ENCODE measurements at places on chromosomes 16 and 17. TPM values are rescaled to one million over a fixed set of nuclear protein-coding genes. Genes with fewer than 3 reads are reported as not detected.

- no peak overlapping the region for H3K4me3 ChIP-seq
- peaks cover 35% of the 10 kb centered on the region for H3K4me1 ChIP-seq
- H3K36me3 ChIP-seq, result no peaks in the 10 kb centered on the region
These were observed 3.8 kb upstream of the TMEM100 start for GRCh38 chr17:55726440-55726839.

DNA sequence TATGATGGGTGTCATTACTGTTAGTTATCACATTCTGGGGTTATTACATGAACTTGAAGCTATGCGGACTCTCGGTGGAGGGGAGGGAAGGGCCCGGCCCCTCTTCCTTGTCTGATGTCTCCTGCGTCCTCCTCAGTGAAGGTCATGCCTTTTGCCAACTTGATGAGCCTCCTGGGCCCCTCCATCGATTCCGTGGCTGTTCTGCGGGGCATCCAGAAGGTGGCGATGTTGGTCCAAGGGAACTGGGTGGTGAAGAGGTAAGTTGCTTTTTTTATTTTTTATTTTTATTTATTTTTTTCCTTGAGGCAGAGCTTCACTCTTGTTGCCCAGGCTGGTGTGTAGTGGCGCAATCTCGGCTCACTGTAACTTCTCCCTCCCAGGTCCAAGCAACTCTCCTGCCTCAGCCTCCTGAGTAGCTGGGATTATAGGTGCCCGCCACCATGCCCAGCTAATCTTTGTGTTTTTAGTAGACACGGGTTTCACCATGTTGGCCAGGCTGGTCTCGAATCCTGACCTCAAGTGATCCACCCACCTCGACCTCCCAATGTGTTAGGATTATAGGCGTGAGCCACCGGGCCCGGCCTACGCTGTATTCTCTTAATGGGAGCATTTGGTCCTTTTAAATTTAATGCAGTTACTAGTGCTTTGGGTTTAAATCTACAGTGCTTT lies 21.6 kb downstream of the POLR3E start:
- H3K27me3 ChIP-seq, result no peaks in the 10 kb centered on the region
- H3K4me3 ChIP-seq, result no peak overlapping the region
- H3K27ac ChIP-seq, result no peak overlapping the region
- no peak for DNase-seq

DNA sequence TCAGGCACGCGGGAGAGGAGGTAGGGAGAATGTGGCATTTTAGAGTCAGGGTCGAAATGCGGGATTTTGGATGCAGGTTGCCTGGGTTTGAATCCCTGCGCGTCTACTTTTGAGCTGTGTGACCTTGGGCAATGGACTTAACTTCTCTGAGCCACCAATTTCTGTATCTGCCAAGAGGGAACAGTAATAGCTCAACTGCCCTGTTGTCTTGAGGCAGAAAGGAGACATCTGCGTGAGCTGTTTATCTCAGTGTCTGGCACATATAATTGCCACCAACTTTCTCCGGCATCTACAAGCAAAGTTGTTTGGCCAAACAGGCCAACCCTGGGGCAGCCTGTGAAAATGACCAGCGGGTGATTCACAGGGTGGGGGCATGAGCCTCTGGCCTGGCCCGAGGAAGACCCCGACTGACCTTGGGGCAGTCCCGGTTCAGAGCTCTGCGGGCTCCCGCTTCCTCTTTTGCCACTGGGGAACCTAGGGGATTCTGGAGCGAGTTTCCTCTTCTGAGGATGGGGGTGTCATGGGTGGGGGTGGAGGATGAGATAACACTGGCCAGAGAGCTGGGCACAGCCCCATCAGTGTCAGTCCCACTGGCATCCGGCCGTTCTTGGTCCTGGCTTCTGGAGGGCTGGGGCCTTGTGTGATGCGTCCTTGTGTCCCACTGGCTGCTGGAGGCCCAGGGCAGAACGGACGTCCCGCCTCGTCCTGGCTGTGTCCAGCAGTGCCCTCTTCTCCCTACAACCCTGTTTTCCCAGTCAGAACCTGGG lies 1.3 kb downstream of the SNN start:
- no peaks in the 10 kb centered on the region for H3K27me3 ChIP-seq
- H3K36me3 ChIP-seq, result no peaks in the 10 kb centered on the region
- no peak for DNase-seq
- peaks cover 16% of the 10 kb centered on the region for H3K4me1 ChIP-seq
- peak overlapping the region; percentile 65 for H3K4me3 ChIP-seq

DNA sequence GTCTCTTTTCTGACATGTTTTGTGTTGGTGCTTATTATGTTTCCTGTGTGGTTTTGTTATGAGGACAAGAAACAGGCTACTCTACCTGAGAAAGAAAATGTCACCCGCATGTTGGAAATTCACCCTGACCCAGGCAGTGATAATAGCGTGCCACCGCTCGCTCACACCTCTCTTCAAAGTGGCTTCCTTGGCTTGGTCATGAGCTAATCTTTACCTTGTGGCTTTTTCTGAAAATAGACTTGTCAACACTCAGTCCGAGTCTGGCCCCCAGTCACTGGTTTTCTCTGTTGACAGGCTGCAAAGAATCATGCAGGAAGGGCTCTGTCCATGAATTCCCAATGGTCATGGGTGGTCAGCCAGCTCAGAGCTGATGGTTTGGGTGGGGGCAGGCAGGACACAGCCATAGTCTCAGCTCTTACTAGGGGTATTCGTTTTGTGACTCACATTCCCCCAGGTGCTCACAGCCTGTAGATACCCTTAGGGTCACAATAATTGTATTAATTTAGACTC lies 121.3 kb upstream of the CACNG5 start:
- H3K27ac ChIP-seq, result no peak overlapping the region
- H3K4me3 ChIP-seq, result no peak overlapping the region
- H3K36me3 ChIP-seq, result no peaks in the 10 kb centered on the region
- no peak for DNase-seq
- no peaks in the 10 kb centered on the region for H3K27me3 ChIP-seq

DNA sequence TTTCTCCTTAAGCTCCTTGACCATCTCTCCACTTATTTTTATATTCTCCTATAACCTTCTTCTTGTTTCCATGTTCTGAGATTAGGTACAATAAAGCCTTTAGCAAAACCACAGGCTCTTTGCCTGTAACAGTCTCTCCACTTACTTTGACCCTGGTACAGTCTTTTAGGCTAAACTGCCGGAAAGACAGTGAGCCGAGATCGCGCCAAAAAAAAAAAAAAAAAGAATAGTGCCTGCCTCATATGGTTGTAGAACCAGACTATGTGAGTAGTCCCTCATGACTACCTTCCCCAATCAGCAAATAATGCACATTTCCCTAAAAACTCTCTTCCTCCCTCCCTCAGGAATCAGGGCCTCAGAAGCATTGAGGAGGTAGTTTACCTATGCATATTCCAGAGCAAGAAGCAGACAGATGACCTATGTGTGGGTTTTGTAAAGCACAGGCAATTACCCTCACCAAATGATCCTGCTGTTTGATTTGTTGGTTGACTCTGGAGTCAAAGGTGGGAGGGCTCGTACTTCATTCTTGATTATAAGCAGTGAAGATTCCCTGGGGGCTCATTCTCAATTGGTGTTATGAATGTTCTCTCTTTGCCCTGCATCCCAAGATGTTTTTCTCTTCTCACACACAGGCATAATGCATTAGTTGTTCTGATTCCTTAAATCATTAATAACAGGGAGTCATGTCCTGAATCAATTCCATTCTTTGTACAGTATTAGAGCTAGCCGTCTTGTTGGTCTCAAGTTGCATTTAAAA lies 8.9 kb upstream of the NME1 start:
- H3K4me3 ChIP-seq, result no peak overlapping the region
- H3K27me3 ChIP-seq, result no peaks in the 10 kb centered on the region
- no peak overlapping the region for H3K27ac ChIP-seq
- H3K4me1 ChIP-seq, result no peaks in the 10 kb centered on the region

DNA sequence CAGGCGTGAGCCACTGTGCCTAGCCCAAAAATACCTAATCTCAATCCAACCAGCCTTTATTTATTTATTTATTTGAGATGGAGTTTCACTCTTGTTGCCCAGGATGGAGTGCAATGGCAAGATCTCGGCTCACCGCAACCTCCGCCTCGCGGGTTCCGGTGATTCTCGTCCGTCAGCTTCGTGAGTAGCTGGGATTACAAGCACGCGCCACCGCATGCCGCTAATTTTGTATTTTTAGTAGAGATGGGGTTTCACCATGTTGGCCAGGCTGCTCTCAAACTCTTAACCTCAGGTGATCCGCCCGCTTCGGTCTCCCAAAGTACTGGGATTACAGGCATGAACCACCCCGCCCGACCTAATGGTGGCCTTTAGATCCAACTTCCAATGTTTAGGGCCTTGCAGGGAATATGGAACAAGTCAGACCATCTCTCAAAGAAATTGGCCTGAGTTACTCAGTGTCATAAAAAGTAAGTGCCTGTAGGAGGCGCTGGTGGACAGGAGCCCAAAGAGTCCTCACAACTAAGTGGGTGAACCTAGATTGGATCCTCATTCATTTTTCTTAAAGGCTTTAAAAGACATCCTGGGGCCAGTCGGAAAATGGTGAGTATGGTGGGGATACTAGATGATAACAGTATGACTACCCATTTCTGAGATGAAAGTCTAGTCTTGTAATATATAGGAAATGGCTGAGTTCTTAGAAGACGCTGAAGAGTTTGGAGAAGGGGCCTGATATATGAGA lies 4.6 kb downstream of the ZSCAN10 start:
- H3K27ac ChIP-seq, result no peak overlapping the region
- H3K4me1 ChIP-seq, result peaks cover under 1% of the 10 kb centered on the region
- H3K36me3 ChIP-seq, result no peaks in the 10 kb centered on the region
- DNase-seq, result no peak
- no peak overlapping the region for H3K4me3 ChIP-seq

GRCh38 chr16:55411231-55411630 lies 67.8 kb upstream of the MMP2 start:
- H3K4me3 ChIP-seq, result no peak overlapping the region
- H3K36me3 ChIP-seq, result no peaks in the 10 kb centered on the region
- no peak overlapping the region for H3K27ac ChIP-seq
- no peaks in the 10 kb centered on the region for H3K27me3 ChIP-seq
- H3K4me1 ChIP-seq, result no peaks in the 10 kb centered on the region

The ITGB4 gene
- total RNA-seq, result 6.6 TPM

The NEUROD2 gene
- not detected for total RNA-seq

The NGFR gene
- 0.64 TPM for total RNA-seq

DNA sequence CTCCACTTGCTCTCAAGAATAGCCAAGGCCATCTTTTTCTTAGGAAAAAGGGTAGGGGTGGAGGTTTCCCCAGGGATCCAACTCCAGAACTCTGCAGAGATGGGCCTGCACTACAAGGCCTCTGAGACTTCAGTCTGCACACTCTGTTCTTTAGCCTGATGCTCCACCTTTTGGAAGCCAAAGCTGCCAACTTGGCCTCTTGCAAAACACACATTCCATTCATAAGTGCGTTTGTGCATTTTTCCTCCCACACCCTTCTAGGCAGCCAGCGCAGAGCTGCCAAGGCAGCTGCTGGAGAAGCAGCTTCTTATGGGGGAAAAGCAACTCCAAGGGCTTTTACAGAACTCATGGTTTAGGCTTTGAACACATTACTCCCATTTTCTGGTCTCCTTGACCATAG lies 45.3 kb downstream of the REXO5 start:
- no peak overlapping the region for H3K27ac ChIP-seq
- H3K36me3 ChIP-seq, result peaks cover 5% of the 10 kb centered on the region
- peaks cover 19% of the 10 kb centered on the region for H3K4me1 ChIP-seq
- H3K27me3 ChIP-seq, result no peaks in the 10 kb centered on the region

GRCh38 chr17:39636927-39637736 lies at the start of gene STARD3:
Gene STARD3 (plus strand): TSS chr17:39637144. CDS start chr17:39653532, 16,388 bp downstream.
- peak; percentile 75 for DNase-seq
- peaks cover 19% of the 10 kb centered on the region for H3K4me1 ChIP-seq
- H3K27ac ChIP-seq, result peak within 1 kb of the TSS; percentile 69
- peaks cover 2% of the 10 kb centered on the region for H3K27me3 ChIP-seq
- peak within 1 kb of the TSS; percentile 89 for H3K4me3 ChIP-seq

The CACNG5 gene
- total RNA-seq, result not detected

GRCh38 chr17:80940171-80941123 lies 51.2 kb upstream of the CHMP6 start:
- H3K36me3 ChIP-seq, result no peaks in the 10 kb centered on the region
- H3K4me1 ChIP-seq, result peaks cover 15% of the 10 kb centered on the region
- H3K27ac ChIP-seq, result no peak overlapping the region
- peaks cover 4% of the 10 kb centered on the region for H3K27me3 ChIP-seq
- no peak overlapping the region for H3K4me3 ChIP-seq

The HP gene
- not detected for total RNA-seq

GRCh38 chr17:63436523-63437110 lies 9.5 kb downstream of the CYB561 start:
- no peak overlapping the region for H3K4me3 ChIP-seq
- no peak for DNase-seq
- peaks cover 32% of the 10 kb centered on the region for H3K4me1 ChIP-seq
- H3K27ac ChIP-seq, result no peak overlapping the region

The HOXB3 gene
- total RNA-seq, result not detected

The C16orf89 gene
- total RNA-seq, result not detected

DNA sequence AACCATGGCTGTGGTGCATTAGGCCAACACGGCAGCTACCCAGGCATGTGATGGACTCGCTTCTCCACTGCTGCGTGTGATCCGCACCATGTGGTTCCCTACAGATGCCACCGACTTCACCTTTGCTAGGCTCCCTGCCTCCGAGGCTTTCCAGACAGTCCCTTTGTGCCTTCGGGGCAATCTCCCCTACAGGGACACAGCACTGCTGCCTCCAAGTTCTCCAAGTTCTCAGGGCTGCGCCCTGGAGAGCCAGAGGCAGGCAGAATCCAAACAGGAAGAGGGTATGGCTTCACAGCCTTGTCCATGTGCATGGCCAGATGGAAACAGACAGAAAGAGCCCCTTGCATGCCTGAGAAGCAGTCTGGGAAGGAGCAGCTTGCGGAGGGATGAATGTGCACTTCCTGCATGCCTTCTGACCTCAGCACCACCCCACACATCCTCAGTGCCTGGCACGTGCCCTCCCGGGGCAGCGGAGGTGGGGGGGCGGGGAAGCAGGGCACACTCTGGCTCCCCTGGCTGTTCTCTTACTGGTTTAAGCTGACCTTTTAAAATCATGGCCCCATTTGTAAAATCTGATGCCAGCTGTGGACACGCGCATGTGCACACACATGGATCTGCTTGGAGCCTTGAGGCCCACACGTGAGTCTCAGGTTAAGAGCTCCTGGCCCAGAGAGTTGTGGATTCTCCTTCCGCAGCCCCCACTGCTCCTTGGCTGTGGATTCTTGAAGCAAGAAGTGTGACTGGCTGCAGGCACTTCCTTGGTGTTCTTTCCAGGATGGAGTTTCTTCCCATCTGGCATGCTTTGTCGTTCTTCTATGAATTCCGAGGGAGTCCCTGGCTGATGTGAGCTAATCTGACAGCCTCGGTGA lies 55.3 kb upstream of the MTSS2 start:
- peaks cover 43% of the 10 kb centered on the region for H3K4me1 ChIP-seq
- H3K27ac ChIP-seq, result peak overlapping the region; percentile 26
- H3K4me3 ChIP-seq, result no peak overlapping the region
- no peaks in the 10 kb centered on the region for H3K27me3 ChIP-seq
- H3K36me3 ChIP-seq, result peaks cover 2% of the 10 kb centered on the region
- DNase-seq, result peak; percentile 43

- no peaks in the 10 kb centered on the region for H3K27me3 ChIP-seq
- no peak overlapping the region for H3K27ac ChIP-seq
- no peak for DNase-seq
- H3K4me1 ChIP-seq, result no peaks in the 10 kb centered on the region
These were observed 15.2 kb downstream of the SCNN1B start for GRCh38 chr16:23317266-23317661.

The CMTM3 gene
- total RNA-seq, result 62.4 TPM

The RNF227 gene
- 0.54 TPM for total RNA-seq

The MT1G gene
- total RNA-seq, result 0.87 TPM

The KRTAP9-4 gene
- not detected for total RNA-seq

The CTRB2 gene
- 0.43 TPM for total RNA-seq

GRCh38 chr16:47236716-47237115 lies 93.0 kb upstream of the NETO2 start:
- no peaks in the 10 kb centered on the region for H3K4me1 ChIP-seq
- DNase-seq, result no peak
- H3K27ac ChIP-seq, result no peak overlapping the region
- H3K27me3 ChIP-seq, result no peaks in the 10 kb centered on the region
- no peak overlapping the region for H3K4me3 ChIP-seq
- no peaks in the 10 kb centered on the region for H3K36me3 ChIP-seq

Data from astrocyte (in vitro differentiated cells and primary cell).